CD4-positive, CD25-positive, alpha-beta regulatory T cell (primary cell): ENCODE measurements at places on chromosomes 12 and 14. TPM values are rescaled to one million over a fixed set of nuclear protein-coding genes. Genes with fewer than 3 reads are reported as not detected.

DNA sequence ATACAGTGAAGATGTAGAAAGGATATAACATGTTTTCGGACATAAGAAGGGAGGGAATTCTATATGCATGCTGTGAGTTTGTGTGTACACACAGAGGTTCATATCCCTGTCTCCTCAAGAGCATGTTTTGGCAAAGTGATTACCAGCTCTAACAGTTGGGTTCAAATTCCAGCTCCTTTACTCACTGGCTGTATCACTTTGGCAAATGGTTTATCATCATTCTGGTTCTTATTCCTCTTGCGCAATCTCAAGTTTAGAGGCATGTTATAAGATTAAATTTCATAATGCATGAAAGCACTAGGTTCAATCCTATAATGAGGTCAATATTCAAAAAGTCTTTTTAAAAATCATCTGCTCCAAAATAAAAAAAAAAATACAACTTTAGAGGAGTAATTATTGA, 107.7 kb upstream of the LRFN5 start:
- no peak overlapping the region for H3K27ac ChIP-seq
- H3K4me1 ChIP-seq = no peaks in the 10 kb centered on the region
- no peak for DNase-seq

- H3K36me3 ChIP-seq = peaks cover 59% of the 10 kb centered on the region
- no peak for DNase-seq
- no peak overlapping the region for H3K4me3 ChIP-seq
- no peak overlapping the region for H3K27ac ChIP-seq
- no peaks in the 10 kb centered on the region for H3K27me3 ChIP-seq
Observed at GRCh38 chr12:122306407-122306806, 40.1 kb upstream of the VPS33A start.

DNA sequence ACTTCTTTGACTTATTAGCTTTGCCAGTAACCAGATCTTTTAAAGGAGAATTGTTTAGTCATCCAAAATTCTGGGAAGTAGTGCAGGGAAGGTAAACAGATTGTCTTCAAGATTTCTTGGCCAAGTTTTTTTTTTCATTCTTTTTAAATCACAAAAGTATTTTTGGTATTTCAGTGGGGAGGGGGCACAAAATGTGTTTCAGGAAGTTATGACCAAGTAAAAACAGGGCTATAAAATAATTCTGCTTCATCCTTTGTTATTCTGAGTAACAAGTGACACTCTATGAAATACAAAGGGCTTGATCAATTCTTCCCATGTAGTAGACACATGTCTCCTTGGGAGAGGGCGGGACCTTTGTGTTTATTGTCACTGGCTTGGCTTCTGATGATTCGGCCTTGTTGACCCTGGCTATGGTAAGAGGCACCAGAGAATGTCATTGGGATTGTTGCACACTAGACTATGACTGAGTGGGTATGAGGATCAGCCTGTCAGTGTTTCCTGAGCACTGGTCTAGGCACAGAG, 55.4 kb downstream of the SUSD6 start:
- no peaks in the 10 kb centered on the region for H3K27me3 ChIP-seq
- peak overlapping the region; percentile 23 for H3K4me3 ChIP-seq
- H3K27ac ChIP-seq = peak overlapping the region; percentile 58
- H3K36me3 ChIP-seq = peaks cover 3% of the 10 kb centered on the region
- DNase-seq = no peak

GRCh38 chr14:50800032-50800431, 30.9 kb downstream of the NIN start:
- DNase-seq = no peak
- no peaks in the 10 kb centered on the region for H3K27me3 ChIP-seq
- H3K36me3 ChIP-seq = peaks cover 18% of the 10 kb centered on the region
- H3K27ac ChIP-seq = no peak overlapping the region

The GARIN6 gene
- not detected for total RNA-seq

The SLC7A8 gene
- not detected for total RNA-seq
